ENCODE measurements at places on chromosomes 16 and 17.
A peak's percentile ranks its signal among the peaks of the same experiment; 100 is the strongest.

GRCh38 chr16:26787924-26788323 lies 278.8 kb upstream of the C16orf82 start:
- no peak for DNase-seq

DNA sequence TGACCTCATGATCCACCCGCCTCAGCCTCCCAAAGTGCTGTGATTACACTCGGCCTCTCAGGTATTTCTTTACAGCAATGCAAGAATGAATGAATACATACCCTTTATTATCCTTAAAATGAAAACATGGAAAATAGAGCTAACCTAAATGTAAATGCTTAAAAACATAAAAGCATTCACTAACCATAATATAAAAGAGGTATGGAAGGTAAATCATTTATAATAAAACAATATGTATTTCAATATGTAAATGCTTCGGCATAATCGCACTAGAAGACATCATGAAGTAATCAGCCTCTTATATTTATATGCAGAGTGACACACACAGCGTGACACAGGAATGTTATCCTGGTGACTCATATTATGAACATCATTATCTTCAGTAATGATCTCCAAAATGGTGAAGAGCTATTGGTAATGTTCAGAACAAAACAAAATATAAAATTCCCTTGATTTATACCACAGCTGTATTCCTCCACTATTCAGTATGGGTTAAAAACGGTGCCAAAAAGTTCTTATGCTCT lies 53.9 kb downstream of the AIPL1 start:
- no peak for DNase-seq

DNA sequence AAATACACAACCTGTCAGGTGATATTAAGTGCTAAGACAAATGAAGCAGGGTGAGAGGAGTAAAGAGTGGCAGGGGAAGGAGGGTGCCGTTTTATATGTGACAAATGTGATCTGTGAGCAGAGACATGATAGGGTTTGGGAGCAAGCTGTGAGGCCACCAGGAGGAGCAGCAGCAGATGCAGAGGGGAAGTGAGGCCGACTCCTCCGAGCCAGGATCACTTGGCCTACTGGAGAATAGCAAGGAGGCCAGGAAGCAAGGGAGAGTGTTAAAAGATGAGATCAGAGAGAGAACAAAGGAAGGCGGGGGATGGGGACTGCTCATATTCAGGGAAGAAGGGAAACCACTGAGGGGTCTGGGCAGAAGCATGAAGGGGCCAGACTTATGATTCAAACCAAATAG lies 129.4 kb downstream of the TANGO6 start:
- DNase-seq: no peak

GRCh38 chr17:74772053-74772452 lies 4.1 kb downstream of the NAT9 start:
- DNase-seq: no peak

- DNase-seq: peak; percentile 95
Observed at GRCh38 chr16:10827691-10828341, 9.2 kb upstream of the TVP23A start.

DNA sequence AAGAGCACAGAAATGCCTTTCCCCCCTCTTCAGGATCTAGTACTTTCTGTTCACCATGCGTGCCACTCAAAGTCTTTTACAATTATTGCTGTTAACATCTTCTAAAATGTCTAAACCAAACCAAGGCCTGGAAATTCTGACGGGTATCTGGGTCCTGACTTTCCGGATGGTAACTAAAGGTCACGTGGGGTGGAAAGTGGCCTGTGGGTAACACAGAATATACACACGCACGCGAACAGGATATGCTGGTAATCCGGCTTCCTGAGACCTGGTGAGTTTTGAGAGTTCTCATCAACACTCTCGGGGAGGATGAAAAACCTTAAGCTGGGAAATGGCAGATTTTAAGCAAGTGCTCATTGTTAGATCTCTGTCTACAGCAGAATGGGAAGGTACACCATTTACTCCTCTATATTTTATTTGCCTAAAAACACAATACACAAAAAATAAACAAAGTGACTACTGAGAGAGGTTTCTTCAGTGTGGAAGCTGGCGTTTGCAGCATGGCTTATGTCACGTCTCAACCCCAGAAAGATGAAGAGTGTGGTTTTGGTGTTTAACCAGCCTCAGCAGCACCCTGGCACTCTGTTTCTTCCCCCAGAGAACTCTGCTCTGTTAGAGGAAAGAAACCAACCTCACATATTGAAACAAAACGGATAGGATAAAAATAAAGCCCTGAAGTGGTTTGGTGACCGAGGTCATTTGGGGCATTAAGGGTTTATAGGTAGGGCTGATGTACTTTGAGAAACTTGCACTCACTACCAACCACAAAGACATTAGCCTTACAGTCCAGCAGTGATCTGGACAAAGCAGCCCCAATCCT lies 37.3 kb downstream of the SMG6 start:
- DNase-seq: no peak

DNA sequence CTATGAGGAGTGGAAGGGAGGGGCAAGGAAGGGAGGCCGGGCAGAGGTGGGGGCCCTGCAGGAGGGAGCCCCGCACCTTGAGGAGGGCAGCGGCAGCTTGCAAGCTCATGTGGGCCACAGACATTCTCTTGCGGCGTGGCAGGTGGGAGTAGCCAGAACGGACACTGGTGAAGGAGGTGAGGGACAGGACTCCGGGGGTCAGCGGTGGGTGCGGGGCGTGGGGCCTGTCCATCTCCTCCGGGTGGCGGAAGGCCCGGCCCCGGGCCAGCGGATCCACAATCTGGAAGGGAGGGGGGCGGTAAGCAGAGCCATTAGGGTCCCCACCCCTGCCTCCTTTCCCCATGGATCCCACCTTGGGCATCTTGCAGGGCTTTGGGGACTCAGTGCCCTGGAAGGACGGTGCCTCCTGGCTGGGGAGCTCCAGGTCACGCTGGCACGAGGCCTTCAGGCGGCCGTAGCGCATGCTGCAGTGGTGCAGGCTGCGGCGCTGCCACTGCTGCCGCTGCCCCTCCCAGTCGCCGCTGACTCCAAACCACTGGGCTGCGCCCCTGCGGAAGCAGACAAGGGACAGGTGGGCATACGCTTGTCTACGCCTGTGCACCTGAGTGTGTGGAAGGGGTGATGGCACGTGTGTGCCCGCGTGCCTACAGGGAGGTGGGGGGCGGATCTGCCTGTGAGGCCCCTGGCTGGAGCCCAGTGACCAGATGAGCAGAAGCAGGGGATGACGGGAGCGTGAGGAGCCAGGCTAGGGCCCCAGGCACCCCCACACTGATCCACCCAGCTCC lies 11.5 kb downstream of the AANAT start:
- DNase-seq: peak; percentile 74

- DNase-seq: no peak
Observed at GRCh38 chr16:79786389-79786788, 185.9 kb upstream of the MAF start.

DNA sequence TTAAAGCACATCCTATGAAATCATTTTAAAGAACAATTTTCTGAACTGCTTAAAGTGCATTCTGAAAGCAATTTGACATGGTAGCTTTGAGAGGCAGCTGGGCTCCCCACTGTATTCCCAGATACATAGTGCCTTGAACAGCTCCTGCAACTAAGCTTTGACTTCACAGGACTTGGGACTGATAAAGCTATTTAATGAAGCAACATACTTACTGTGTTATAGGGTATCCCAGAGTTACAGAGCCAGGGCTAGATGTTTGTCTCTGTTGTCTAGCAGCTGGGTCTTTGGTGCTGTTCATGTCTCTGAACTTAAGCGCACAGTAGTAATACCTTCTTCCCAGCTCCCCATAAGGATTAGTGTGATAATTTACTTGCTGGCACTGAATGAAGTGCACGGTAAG lies 862 bp downstream of the ACSM1 start:
- no peak for DNase-seq

- DNase-seq: no peak
Observed at GRCh38 chr16:9661336-9662017, 520.8 kb downstream of the GRIN2A start.

GRCh38 chr17:12592941-12593340 lies 72.7 kb upstream of the MYOCD start:
- DNase-seq: no peak

- DNase-seq: no peak
Observed at GRCh38 chr16:58128711-58129096, 477 bp downstream of the CFAP20 start.

GRCh38 chr17:37820995-37821713 lies 76.3 kb upstream of the HNF1B start:
- no peak for DNase-seq

DNA sequence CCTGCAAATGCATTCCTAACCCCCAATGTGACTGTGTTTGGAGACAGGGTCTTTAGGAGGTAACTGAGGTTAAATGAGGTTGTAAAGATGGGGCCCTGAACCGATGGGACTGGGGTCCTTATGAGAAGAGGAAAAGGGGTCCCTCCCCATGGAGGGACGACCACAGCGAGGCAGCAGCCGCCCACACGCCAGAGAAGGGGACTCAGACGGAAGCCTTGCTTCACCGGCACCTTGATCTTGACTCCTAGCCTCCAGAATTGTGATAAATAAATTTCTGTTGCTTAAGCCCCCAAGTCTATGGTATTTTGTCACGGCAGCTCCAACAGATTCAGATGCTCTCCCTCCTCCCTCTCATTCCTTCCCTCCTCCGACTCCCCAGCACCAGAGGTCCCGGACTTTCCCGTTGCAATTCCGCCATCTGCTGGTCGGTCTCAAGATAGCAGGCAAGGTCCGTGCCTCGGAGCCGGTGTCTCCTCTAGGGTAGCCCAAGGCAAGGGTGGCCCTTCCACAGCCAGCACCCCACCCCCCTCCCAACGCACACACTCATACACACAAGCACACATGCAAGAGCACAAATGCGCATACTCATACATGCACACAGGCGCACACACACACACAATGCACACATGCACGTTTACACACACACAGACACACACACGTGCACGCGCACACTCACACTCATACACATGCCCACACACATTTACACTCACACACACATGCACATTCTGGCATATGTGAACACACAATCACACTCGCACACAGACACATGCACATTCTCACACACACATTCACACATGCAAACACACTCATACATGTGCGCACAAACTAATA lies 23.1 kb upstream of the C16orf78 start:
- DNase-seq: peak; percentile 91

GRCh38 chr17:72890711-72891110 lies 201.8 kb downstream of the SLC39A11 start:
- DNase-seq: no peak

GRCh38 chr17:36507266-36507665 lies 20.8 kb downstream of the ZNHIT3 start:
- DNase-seq: peak; percentile 19

- DNase-seq: peak; percentile 67
Observed at GRCh38 chr16:27841061-27841801, 222.3 kb downstream of the GSG1L start.

DNA sequence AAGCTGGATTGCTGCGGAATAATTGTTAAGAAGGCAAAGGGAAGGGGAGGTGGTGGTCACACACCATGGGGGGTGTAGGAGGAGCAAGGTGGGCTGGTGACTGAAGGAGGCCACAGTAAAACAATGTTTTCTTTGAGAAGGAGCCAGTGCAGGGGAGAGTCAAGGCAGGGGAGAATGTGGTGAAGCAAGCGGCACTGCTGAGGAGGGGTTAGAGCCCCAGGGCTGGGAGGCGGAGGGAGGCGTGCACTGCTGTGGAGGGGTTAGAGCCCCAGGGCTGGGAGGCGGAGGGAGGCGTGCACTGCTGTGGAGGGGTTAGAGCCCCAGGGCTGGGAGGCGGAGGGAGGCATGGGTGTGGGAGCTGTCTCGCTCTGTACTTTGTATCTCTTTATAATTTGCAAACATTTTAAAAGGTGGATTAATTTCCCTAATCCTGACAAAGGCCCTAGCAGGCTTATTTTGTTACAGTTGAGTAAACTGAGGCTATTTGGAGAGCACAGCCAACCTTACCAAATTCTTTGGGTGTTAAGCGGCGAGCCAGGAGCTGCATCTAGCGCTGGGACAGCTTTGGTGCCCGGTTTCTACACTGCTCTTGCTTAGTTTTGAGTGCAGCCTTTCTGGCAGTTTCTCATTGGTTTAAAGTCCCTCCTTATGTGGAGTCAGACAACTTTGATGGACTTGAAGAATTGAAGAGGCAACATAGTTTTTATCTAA lies 20.9 kb downstream of the RPTOR start:
- DNase-seq: no peak

DNA sequence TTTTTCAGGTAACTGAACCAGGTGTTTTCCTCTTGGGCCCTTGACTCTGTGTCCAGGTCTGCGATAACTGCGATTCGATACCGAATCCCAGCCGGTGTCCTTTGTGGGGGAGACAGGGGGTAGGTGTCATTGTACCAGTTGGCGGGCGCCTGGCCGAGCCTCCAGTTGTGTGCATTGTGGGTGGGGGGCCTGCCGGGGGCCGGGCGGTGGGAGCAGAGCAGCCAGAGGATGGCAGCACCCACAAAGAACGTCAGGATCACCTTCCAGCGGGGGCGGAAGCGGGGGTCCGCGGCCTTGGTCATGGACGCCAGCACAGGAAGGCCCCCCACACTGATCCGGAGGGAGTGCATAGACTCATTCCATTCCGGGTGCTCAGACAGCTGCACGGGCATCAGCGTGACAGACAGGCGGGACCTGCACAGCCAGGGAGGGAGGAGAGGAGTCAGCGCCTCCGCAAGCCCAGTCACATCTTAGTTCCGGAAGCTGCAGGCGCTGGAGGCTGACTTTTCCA lies 12.3 kb downstream of the CANT1 start:
- DNase-seq: peak; percentile 68

DNA sequence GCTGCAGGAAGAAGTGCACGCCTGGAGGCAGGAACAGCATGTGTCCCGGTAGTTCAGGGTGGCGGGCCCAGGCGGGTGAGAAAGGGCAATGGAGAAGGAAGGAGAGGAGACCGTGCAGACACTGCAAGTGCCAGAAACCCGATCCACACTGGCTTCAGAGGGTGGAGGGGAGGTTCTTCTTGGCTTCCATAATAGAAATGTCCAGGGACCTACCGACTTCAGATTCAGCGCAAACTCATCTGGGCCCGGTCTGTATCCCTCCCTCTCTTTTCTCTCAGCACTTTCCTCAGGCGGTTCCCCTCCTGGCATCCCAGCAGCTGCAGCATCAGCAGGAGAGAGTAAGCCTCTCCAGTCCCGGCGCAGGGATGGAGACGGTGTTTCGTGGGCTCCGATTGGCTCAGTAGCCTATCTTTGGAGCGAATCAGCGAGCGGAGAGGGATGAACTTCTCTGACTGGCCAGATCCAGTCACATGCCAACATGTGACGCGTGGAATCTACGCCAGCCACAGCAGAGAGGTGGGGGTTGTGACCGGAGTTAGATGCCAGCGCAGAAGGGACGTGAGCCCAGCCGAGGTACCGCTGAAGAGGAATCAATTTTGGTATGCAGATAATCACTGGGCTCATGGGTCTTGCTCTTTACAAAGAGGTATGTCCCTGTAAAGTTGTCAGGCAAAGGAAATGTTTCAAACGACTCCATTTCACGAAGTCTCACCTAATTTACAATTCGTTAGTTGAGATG lies 1.9 kb upstream of the PRPSAP2 start:
- peak; percentile 96 for DNase-seq

- no peak for DNase-seq
Observed at GRCh38 chr17:5283571-5284315, 1.7 kb downstream of the RABEP1 start.

- DNase-seq: no peak
Observed at GRCh38 chr16:25107466-25107792, 4.1 kb upstream of the LCMT1 start.

GRCh38 chr17:77212081-77212832 lies 71.5 kb downstream of the SEC14L1 start:
- DNase-seq: peak; percentile 74

- DNase-seq: no peak
Observed at GRCh38 chr16:86496929-86497461, 13.3 kb upstream of the FOXF1 start.

- DNase-seq: no peak
Observed at GRCh38 chr16:87881324-87882200, 12.3 kb upstream of the SLC7A5 start.
